ENCODE measurements at places on chromosomes 16 and 17.

DNA sequence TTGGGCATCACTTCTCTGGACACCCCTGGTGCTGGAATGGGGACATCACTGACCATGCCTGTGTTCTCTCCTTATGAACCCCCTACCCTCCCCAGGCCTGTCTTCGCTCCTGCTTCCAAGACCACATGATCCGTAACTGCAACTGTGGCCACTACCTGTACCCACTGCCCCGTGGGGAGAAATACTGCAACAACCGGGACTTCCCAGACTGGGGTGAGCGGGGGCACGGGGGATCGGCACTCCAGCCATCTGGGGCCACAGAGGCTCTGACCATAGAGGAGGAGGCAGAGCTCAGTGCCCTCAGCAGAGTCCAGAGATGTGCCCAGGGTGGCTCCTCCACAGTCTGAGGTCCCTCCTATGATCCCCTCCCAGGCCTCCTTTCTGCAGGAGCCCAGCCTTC is 73.5 kb downstream of the SCNN1B start:
- DNase-seq: no peak

- DNase-seq: peak; percentile 4
Measured at GRCh38 chr16:62190426-62190825, 154.2 kb upstream of the CDH8 start.

DNA sequence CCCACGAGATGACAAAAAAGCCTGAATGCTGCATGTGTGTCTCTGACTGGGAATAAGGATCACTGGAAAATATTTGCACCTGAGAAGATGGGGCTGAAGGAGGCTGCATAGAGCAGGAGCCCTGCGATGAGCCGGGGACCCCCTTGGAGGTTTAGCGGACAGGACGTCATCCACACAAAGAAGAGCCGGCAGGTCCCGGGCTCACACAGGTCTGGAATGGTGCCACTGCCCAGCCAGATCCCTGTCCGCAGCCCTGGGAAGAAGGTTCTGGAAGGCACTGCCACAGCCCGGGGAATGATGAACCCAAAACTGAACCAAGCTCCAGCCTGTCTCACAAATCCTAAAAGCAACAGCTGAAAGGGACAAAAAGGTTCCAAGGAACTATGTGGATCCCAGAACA is 101.8 kb downstream of the ANKRD11 start:
- DNase-seq: no peak

DNA sequence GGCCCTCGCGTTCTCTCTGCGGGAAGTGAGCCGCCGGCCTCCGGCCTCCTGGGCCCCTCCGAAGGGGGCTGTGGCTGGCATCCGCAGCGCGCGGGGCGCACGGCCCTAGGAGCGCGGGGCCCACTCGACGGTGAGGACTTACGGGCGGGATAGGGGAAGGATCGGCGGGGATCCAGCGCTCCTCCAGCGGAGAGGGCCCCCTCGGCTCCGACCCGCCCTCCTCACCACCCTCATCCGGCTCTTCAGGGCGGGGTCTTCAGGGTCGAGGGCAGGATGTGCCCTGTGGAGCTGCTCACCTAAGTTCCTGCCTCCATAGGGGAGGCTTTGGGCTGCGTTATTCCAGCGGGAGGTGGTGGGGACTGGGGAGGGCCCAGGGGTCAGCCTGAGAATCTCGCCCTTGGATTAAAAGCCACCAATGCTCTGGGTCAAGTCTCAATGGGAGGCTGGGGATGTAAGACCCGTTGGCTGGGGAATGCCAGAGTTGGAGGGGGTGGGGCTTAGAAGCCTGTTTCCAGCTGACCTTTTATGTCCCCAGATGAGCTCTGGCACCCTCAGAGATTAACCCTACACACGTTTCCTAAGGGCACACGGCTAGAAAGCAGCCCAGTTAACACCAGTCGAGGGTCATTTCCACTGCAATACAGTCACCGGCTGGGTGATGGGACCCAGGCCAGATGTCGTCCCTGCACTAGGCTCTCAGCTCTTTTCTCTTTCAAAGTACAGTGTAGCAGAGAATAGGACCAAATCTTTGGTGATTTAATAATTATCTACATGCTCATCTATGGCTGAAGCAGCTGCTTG is 13.4 kb downstream of the TBX2 start:
- DNase-seq: no peak

DNA sequence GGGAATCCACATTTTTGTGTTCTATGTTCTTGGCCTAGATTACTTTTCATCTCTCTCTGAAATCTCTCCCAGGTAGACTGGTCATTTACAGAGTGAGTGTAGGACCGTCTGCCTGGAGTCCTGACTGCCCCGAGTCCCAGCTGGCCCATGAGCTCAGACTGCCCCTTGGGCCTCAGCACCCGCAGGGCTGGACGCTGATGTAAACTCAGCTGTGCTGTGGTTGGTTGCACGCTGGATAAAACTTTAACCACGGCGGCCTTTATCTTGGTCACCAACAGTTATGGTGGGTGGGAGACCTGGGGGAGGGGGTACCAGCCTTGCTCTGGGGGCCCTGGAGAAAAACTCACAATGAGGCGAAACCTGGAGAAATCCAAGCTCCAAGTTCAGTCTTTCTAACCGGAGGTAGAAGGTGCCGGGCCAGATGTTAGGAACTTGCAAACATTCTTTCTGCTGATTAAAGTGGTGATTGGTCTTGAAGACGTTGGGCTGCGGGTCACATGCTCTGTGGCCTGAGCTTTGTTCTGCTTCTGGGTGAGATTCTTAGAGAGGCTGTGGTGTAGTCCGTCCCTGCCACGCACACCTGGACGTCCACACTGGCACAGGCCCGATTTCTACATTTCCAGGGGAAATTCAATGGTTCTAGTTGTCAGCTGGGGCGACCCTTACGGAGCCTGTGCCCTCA is 6.9 kb downstream of the METRNL start:
- peak; percentile 32 for DNase-seq

GRCh38 chr17:75459590-75460267 is 3.3 kb downstream of the TMEM94 start:
- DNase-seq: no peak

GRCh38 chr17:28885363-28885762 is 12.2 kb downstream of the FLOT2 start:
- no peak for DNase-seq

GRCh38 chr16:80092681-80093080 is 448.1 kb upstream of the DYNLRB2 start:
- DNase-seq: no peak

- DNase-seq: no peak
Measured at GRCh38 chr16:89049484-89050118, 44.1 kb upstream of the ACSF3 start.

DNA sequence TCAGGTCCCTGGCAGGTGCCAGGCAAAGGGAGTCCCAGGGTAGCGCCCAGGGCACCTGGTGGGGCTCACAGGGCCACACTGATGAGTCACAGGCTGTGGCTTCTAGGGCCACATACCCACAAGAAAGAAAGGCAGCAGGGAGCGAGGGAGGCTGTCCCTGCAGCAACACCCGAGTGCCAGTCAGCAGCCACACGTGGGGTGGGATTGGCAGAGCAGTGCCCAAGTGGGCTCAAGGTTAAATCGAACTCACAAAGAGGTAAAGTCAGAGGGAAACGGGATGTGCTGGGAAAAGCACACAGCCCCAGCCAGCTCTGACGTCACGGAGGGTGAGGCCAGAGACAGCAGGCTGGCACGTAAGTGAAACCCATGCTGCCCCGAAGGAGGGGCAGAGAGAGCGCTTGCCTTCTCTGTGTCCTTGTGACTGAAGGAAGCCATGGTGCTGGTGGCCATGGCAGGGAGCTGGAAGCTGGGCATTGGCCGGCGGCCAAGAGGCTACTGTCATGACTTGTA is 33.8 kb downstream of the FA2H start:
- DNase-seq: peak; percentile 20

All from astrocyte of the spinal cord (primary cell).